ENCODE measurements at places on chromosomes 2 and 18. TPM values are rescaled to one million over a fixed set of nuclear protein-coding genes. Genes with fewer than 3 reads are reported as not detected.

DNA sequence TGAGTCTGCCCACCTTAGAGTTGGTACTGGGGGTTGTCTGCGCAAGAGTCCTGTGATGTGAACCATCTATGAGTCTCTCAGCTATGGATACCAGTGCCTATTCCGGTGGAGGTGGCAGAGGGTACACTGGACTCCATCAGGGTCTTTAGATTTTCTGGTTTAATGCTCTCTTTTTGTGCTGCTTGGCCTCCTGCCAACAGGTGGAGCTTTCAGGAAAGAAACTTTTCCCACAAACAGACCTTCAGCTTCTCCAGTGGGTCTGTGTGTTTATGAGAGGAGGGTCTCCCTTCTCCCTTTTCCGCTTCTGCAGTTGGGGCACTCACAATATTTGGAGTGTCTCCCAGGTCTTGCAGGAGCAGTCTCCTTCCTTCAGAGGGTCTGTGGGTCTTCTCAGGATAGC lies 1721.9 kb upstream of the SLC39A10 start:
- DNase-seq: no peak

- no peak for DNase-seq
These were observed 6.1 kb upstream of the SLC35F5 start for GRCh38 chr2:113762377-113763118.

DNA sequence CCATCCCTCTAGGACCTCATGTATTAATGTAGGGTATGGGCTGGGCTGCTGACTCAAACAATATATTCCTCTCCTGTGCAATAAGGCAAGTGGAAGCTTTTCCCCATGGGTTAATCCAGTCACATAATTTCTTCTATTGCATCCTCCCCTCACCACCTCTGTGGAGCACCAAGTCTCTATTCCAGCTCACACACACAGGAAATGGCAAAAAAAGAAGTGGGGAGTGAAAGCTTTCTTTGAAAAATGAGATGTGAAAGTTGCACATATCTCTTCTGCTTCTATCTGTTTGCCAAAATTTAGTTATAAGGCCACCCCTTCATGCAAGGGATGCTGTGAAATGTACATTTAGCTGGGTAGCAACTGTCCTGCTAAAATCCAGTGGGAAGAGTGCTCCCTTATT lies 121.3 kb downstream of the CDC42EP3 start:
- no peak for DNase-seq

DNA sequence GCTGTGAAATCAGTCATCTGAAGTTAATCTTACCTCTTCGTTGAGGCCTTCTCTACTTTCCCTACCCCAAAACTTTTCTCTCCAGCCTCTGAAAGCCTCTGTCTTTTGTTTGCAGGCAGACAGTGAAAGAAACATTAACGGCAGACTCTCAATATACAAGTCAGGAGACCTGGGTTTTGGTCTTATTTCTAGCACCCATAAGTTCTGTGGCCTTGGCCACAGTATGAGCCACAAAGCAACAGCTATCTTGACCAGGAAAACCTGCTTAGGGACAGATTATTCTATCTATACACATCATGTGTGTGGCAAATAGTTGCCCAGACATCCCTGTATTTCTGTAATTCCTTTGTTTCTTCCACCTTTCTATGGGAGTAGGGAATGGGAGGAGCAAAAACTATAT lies 318.3 kb downstream of the AGPS start:
- no peak for DNase-seq

- no peak for DNase-seq
These were observed 1407.4 kb upstream of the ZEB2 start for GRCh38 chr2:145927131-145927950.

COBLL1 gene
- total RNA-seq: 57.2 TPM

- DNase-seq: no peak
These were observed 75.9 kb downstream of the SLC66A2 start for GRCh38 chr18:79875531-79875919.

ACMSD gene
- total RNA-seq: not detected

GRCh38 chr2:99656994-99657393 lies 167.2 kb upstream of the REV1 start:
- DNase-seq: no peak

GRCh38 chr2:100852447-100852846 lies 32.5 kb downstream of the NPAS2 start:
- DNase-seq: no peak
